Head of caudate nucleus (tissue), 42 donors: ENCODE measurements at places on chromosomes 11 and 22.

DNA sequence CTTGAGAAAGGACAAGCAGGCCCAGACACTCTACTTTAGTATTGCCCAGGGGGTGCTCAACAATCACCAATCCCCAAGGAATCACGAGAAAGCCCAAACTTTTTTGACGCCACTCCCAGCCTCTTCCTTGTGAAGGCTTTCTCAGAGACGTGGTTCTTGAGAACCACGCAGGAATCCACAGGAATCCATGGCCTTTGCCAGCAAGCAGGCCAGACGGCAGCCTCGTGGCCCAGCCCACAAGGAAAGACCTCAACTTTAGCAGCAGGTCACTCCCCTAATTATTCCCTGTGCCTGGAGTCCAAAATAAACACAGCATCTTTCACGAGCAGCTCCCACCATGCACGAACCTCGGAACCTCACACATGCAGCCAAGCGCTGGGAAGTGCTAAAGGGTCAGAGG is 104.2 kb downstream of the WT1 start:
- DNase-seq = no peak

DNA sequence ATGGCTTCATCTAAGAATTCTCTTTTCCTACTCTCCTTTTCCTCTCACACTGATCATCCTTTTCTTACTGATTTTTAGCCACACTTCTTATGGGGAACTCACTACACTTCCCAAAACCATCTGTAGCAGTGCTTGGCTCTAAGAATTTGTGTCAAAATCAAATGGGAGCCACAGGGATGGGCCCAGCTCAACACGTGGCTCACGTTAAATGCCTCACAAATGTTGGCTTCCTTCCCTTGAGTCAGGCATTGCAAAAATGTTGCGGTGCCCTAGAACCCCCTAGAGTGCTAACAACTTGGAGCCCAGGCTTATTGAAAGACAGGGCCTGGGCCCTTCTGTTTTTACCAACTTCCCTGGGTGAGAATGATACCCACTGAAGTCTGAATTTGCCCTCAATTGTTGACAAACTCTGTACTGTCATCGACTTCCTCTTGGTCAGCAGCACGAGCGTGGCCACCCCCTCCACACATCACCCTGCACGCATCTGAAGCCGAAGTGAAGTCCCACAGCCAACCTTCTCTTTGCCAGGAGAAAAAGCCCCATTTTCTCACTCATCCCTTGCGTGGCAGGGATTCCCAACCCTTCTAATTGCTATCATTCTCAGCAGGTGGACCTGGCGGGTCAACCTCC is 69.7 kb downstream of the ELFN2 start:
- DNase-seq = no peak

DNA sequence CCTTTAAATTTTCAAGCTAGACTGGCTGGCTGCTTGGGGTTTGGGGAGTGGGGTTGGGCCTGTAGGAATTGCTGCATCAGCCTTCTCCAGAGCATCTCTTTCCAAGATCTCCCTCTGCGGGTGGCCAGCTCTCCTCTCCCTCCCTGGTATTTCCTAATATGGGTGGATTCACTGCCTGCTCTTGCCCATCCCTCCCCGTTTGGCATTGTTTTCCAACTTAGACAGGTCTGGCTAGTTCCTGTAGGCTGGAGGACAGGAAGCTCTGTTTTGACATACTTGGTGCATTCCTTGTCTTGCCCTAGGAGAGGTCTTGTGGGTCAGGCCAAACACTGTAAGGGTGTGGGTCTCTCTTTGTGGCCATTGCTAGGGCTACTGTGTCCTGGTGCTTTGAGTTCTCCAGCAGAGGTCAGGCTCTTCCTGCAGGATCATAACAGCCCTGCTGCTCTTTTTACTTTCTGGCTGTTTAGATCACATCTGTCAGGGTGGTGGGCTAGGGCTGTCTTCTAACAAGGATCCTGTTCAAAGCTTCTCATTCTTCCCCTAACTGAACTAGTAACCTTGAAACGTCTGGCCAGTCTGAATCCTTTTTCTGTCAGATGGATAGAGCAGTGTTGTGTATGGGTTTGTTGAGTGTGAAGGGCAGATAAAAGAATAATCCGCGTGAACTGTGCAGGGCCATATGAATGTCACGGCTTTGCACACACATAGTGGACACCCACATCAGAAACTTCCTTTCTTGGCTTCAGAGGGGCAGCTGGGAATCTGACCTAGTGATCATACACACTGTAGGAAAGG is 18.3 kb upstream of the MICALL1 start:
- DNase-seq = no peak

DNA sequence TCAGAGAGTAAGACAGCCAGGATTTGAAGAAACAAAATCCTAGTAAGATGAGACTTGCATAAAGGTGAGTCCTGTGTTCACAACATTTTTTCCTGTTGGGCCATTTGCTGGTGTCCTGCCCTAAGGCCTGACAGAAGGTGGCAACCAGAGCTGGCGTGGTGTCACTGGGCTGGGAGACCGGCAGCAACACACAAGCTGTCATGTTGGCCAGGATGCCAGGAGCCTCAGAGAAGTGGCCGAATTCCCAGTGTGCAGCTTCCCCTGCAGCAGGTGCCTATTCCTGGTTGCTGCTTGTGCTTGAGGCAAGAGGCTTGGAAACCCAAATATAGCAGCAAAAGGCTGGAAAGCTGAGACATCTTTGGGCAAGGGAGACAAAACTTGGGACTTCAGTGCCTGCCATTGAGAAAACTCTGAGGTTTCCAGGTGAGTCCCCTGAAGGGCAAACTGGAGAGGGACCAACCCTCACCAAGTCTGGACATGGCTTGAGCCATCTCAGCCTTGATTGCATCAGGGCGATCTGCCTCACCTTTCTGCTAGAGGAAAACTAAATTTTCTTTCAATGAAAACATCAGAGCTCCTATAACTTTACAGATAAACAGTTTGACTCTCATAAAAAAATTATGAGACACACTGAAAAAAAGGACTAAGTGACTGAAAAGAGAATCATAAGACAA is 25.9 kb downstream of the ALG12 start:
- no peak for DNase-seq
